ENCODE measurements at places on chromosomes 3 and 15.

DNA sequence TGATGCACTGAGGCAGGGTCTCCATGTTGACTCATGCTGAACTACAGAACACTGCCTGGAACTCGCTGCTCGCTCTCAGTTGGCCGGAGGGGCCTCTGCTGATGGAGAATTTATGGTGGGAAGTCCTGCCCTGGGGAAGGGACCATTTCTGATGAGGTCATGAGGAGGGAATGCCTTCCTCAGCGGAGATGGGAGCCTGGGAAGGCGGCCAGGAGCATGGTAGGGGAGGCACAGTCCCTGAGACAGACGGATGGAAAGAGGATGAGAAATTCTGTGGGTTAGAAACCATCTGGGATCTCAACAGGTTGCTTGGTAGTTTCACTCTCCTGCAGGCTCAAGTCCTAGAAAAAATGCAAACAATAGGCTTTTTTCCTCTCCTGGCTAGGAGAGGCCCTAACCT lies 56.8 kb upstream of the TPM1 start:
- DNase-seq, result no peak

GRCh38 chr3:44902628-44903027 lies 28.2 kb downstream of the TGM4 start:
- DNase-seq, result no peak

- DNase-seq, result no peak
Measured at GRCh38 chr15:44261007-44261706, 27.4 kb upstream of the GOLM2 start.

DNA sequence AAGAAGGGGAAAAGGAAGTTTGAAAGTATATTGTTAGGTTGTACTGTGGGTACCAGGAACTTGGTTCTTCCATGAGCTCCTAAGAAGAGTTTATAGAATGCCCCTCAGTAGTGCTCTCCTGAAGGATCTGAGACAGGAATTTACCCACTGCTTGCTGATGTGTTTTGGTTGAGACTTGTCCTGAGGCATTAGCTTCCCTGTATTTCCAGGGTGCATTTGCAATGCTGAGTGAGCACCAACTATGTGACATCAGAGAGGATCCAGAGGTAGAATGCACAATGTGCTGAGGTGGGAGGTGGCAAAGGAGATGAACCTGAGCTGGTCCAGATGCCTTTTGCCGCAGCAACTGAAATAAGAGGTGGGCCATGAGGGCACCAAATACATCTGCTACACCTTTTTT lies 64.3 kb upstream of the LRRC3B start:
- no peak for DNase-seq

GRCh38 chr3:152205097-152205593 lies 63.6 kb upstream of the MBNL1 start:
- DNase-seq, result no peak

- DNase-seq, result no peak
Measured at GRCh38 chr3:23884481-23884880, 32.3 kb downstream of the NKIRAS1 start.

All from DMS153 (cell line).